ENCODE measurements at places on chromosomes 3 and 15.

DNA sequence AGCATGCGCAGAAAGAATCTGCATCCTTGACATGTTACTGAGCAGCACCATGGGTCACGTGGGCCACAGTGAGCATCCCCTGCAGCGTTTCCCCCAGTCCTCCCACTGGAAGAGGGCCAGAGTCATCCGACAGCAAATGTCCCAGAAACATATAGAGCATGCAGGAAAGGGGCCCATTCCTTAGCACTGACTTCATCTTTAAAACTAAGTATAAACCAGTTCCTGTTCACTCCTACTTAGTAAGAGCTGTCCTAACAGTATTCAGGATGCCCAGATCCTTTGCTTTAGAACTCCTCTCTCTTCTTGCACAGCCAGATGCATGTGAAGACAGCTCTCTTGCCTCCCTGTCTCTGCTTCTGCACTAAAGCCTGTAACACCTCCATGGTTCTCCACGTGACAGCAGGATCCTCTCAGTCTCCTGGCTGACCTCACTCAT is 79.3 kb upstream of the OXTR start:
- peak; percentile 38 for DNase-seq

DNA sequence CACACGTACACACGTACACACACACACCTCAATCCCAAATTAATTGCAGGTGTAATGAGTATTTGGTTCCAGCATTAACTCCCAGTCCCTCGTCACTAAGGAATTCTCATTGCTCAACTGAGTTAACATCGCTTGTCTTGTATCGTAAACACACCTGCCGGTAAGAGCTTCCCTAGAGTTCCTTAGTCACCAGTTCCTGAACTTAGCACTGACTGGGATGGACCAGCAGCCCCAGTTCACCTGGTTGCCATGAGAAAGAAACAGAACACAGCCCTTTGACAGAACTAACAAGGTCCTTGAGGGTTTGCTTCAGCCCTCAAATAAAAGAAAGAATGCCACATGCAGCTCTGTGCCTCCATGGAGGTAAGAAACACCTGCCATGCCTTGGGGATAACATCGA is 66.3 kb upstream of the SLCO3A1 start:
- no peak for DNase-seq

DNA sequence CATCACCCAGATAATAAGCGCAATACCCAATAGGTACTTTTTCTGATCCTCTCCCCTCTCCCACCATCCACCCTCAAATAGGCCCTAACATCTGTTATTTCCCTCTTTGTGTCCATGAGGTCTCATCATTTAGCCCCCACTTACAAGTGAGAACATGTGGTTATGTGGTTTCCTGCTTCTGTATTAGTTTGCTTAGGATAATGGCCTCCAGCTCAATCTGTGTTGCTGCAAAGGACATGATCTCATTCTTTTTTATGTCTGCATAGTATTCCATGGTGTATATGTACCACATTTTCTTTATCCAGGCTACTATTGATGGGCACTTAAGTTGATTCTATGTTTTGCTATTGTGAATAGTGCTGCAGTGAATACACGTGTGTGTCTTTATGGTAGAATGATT is 165.4 kb downstream of the MBNL1 start:
- no peak for DNase-seq

DNA sequence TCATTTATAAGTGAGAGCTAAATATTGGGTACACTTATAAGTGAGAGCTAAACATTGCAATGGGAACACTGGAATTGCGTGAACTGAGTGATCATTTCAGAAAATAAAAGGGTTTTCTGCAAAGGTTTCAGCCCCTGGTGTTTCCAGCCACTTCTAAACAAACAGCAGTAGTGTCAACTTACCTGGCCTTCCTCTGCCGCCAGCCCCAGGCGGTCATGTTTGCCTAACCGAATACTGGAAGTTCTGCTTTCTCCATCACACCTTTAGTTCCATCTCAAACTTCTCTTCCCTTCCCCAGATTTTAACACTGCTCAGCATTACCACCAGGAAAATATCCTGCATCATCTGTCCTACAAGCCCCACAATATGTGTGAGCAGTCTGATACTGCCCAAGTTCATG is 58.6 kb downstream of the MRPL3 start:
- no peak for DNase-seq

GRCh38 chr3:81760215-81760614 is 1.2 kb downstream of the GBE1 start:
- no peak for DNase-seq

DNA sequence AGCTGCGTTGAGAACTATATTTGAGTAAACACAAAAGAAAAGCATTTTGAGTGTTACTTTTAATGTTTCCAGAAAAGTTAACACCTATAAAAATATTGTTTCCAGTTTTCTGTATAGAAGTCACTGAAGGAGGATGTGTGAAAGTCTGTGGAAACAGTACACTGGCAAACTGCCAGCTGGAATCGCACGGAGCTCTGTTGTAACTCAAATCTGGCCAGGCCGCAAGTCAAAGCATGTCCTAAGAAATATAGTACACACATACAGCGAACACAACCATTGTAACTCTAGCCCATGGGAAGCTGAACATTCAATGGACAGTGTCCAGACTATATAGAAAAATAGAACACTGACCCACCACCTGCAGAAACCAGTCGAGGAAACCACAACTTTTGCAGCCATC is 657.2 kb downstream of the FHIT start:
- DNase-seq = no peak

DNA sequence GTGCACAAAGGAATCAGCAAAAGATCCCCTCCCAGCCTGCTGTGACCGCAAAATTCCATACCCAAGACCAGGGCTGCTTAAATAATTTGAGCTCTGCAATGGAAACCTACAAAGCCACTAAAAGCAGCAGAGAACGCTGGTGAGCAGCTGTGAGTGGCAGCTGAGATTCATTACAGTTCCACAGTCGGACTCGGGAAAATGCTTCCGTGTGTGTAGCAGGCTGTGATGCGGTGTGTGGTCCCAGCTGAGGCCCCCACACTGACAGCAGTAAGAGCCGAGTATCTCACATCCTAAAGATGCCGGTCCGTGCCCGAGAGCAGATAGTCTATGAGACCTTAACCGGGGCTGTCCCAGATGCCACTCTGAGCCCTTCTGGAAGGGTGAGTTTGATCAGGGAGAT is 37.4 kb downstream of the TM2D3 start:
- no peak for DNase-seq

- no peak for DNase-seq
Measured at GRCh38 chr3:27573138-27573537, 89.0 kb upstream of the SLC4A7 start.

- DNase-seq = peak; percentile 20
Measured at GRCh38 chr3:193590088-193590856, 2.7 kb upstream of the OPA1 start.

DNA sequence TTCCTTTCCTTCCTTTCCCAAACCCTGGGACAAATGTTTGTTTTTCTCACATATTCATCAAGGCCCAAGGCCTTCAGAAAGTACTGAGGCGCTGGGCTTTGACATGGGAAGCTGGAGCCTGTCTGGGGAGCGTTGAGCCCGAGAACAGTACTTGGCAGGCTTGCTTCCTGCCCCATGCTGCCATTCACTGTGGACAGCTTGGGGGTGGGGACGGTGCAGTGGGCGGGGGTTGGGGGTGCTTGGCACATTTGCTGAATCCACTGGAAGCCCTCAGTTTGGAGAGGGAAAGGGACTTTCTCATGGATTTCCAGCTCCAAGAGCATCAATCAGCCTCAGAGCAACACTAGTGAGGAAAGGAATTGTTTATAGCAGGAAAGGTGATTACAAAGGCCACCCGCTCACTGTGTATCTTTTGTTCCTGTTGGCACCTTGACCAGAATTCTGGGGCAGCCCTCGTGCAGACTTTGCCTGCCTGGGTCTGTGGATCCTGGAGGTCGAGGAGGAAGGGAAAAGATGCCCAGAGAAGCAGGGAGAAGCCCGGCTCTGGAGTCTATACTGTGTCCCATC is 199.8 kb upstream of the RGMA start:
- no peak for DNase-seq

- DNase-seq = no peak
Measured at GRCh38 chr3:45312836-45313493, 75.4 kb upstream of the LARS2 start.

DNA sequence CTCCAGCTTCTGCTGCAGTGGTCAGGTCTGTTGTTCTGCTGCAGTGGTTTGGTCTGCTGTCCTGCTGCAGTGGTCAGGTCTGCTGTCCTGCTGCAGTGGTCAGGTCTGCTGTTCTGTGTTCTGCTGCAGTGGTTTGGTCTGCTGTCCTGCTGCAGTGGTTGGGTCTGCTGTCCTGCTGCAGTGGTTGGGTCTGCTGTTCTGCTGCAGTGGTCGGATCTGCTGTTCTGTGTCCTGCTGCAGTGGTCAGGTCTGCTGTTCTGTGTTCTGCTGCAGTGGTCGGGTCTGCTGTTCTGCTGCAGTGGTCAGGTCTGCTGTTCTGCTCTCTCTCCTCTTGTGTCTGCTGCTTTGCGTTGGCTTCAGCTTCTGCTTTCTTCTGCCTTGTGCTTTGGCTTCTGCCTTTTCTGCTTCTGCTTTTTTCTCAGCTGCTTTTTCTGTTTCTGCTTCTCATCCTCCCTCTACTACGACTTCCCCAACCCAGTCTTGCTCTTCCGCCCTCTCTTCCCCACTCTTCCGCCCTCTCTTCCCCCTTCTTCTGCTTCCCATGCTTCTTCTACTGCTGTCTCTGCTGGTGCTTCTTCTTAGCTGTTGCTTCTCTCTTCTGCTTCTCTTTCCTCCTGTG is 50.7 kb downstream of the FAM43A start:
- DNase-seq = no peak

DNA sequence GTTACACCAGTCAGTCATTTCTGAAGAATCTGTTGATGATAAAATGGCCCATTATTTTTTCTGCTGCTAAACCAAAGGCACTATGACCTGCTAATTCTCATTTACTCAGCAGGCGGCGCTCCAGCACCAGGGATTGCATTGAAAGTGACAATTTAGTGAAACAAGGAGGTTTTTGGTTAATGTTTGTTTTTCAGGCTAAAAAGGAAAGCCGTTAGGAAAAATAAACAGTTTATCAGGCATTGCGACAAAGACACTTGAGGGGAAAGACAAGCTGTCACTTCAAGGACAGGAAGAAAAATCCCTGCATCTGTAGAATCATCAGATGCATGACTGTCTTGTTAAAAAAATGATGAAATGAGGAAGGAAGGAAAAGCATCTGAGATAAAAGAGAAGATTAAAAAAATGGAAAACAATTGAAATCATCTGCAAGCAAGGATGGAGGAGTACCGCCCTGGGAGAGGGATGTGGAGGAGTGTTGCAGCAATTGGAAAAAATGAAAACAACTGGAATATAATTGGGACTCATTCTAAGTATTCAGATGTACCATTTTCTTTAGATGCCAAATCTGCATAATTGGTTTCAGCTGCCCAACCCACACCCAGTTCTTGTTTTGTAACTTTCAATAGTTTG is 54.0 kb downstream of the NR1D2 start:
- DNase-seq = no peak

DNA sequence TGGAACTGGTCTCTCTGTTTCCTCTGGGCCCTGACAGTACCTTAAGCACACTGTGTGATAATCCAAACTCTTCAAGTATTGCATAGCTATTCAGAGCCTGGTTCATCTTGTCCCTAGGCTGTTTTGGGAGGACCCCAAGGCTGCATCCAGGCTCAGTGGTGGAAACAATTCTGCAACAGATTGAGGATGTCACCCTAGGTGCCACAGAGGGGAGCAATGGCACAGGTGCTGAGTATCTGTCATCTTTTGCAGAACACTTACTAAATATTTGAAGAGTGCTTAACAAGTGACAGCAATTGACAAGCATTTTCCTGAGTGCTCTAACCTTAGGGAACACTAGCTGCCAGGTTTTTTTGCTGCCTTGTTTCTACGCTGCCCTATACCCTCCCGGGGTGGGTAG is 27.8 kb downstream of the STARD5 start:
- DNase-seq = no peak

- DNase-seq = no peak
Measured at GRCh38 chr3:103963599-103963998, 1403.1 kb upstream of the ALCAM start.

DNA sequence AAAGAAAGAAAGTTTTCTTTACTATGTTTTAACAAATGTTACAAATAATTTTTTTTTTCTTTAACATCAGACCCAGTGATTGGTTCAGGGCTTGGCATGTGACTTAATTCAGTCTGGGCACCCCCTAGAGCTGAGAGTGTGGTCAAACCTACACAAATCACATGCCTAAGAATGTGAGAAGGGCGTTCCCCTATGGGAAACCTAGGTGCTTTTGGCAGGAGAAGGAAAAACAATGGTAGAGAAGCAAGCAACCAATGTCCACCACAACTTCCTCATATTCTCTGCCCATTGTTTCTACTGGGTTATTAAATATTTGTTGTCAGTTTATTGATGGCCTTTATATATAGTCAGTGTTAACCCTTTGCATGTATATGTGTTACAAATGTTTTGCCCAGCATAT is 21.4 kb upstream of the PIAS1 start:
- DNase-seq = no peak

DNA sequence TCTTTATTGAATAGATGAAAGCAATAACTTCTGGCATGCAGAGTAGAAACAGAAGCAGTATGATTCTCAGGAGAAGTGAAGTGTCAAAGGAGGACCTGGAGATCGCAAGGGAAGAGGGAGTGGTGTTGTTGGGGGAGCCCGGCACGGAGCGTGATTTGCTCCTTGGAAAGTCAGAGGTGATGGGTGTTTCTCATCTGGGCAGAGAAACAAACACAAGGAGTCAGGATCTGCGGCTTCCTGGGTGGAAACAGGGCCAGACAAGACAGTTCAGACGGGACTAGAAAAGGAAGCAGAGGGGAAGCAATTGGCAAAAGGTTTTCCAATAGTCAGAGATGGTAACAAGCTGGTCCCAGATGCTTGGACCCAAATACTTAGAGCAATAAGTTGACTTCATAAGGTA is 34.4 kb upstream of the CCDC80 start:
- no peak for DNase-seq

- DNase-seq = no peak
Measured at GRCh38 chr15:63223463-63223862, 34.1 kb downstream of the RAB8B start.

GRCh38 chr3:42702982-42703694 is 540 bp upstream of the HHATL start:
- DNase-seq = no peak

All from amniotic stem cell (primary cell).